ENCODE measurements at places on chromosomes 5 and 9. TPM values are rescaled to one million over a fixed set of nuclear protein-coding genes. Genes with fewer than 3 reads are reported as not detected.

The FGF10 gene
- polyA plus RNA-seq: 7.8 TPM

The PRELID2 gene
- 9.1 TPM for polyA plus RNA-seq

The LCN10 gene
- 2.0 TPM for polyA plus RNA-seq

The ARHGEF37 gene
- 5.5 TPM for polyA plus RNA-seq

The PIP5K1B gene
- polyA plus RNA-seq: 6.7 TPM

The IFNA21 gene
- not detected for polyA plus RNA-seq

DNA sequence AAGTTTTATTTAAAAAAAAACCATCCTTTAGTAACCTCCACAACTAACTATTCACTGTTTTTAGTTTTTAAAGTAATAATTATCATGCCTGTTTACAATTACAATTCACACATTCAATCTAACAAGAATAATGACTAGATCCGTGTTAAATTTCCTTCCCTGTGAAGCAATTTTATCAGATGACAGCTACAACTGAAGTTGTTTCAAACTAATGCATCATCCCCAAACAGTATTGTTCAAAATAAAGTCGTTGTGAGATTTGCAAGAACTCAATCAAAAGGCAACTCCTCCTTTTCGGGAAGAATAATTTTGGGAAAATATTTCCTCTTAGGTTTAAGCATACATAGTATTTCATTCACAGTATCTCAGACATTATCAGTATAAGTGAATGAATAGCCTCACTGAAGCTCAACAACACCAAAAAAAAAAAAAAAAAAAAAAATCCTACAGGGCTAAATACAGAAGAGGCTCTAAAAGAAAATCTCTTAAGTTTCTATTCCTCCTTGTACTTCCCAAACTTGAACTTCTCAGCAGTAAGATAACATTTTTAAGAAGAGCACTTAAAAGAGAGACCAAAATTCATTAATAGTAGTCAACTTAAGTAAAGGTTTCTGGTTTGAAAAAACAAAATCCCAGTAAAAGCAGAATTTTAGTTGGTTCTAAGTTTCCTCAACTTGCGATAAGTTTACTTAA lies 9.4 kb downstream of the C9orf72 start:
- no peak for DNase-seq

DNA sequence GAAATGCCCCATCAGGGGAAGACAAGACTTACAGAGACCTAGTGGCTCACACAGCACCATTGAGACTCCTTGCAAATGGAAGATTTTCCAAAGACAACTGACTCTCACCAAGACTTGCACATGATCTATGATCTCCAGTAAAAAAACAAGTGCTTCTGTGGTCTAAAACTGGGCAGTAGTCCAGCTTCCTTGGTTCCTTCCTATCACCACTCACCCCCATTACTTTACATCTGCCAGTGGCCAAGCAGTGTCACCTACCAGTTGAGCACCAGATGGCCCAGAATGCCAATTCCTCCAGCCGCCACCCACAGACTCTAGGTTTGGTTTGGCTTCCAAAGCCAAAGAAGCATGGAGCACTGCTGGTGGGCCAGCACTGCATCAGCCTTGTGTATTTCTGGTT lies 47.7 kb downstream of the SH3TC2 start:
- no peak for DNase-seq

DNA sequence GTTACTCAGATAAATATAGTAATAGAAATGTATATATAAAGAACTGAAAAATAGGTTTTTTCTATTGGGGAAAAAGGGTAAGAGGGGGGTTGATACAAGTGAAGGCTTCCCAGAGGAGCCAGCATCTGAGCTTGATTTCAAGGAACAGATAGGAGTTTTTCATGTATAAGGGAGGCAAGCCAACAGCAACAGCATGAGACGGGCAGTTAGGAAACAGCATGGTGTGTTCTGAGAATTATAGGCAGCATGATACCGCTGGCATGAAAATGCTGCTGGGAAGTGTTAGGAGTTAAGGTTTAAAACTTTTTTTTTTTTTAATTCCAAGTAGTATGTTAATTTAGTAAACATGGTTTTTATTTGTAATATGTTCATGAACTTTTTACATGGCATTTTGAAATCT lies 9.7 kb downstream of the CDC37L1 start:
- DNase-seq: no peak

DNA sequence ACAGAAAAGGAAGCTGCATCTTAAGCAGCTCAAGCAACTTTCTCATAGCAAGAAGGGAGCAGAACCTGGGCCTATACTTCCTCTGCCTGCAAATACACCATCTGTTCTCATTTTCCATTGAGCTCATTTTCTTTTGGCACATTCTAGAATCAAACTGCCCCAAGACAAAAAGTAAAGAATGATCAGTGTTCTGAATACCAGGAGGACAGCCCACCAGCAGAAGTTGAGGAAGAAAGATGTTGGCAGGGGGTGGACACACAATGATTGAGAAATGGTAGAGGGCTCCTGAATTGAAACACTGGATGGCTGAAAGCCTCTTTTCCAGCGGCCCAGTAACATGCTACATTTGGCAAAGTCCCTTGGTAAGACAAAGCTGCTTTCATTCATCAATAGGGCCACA lies 171.8 kb downstream of the MED10 start:
- DNase-seq: no peak

GRCh38 chr9:76729116-76729515 lies 35.1 kb upstream of the PCA3 start:
- no peak for DNase-seq

- DNase-seq: no peak
These were observed 43.2 kb upstream of the FOXE1 start for GRCh38 chr9:97809666-97810344.

DNA sequence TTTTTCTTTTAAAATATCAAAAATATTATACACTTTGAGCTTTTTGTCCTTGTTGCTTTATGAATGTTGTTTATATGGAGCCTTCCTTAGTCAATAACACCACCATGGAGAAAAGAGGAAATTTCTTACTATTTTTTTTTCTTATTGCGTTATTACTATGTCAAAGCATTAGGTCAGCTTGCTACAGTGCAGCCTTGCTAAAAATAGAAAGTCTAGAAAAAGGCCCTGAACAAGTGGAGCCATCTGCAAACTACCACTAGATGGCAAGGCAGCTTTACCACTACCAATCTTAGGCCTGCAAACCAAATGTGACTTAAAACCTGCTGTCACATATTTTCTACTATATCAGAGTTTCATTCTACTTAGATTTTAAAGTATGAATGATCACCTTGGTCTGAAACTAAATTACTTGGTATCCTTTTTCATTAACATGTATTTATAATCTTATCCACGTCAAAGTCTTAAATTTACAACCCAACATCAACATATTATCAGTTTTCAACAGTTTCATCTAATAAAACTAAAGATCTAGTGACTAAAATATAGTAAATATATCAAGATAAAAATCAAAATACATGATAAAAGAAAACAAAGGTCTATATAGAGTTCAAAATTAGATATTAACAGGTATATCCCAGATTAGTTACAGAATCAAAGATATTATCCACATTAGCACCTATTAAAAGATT lies 113.1 kb upstream of the ACOT12 start:
- peak; percentile 71 for DNase-seq

GRCh38 chr9:35603506-35603985 lies 1.5 kb upstream of the TESK1 start:
- no peak for DNase-seq

GRCh38 chr5:65128226-65128625 lies 353.5 kb downstream of the ADAMTS6 start:
- DNase-seq: no peak

DNA sequence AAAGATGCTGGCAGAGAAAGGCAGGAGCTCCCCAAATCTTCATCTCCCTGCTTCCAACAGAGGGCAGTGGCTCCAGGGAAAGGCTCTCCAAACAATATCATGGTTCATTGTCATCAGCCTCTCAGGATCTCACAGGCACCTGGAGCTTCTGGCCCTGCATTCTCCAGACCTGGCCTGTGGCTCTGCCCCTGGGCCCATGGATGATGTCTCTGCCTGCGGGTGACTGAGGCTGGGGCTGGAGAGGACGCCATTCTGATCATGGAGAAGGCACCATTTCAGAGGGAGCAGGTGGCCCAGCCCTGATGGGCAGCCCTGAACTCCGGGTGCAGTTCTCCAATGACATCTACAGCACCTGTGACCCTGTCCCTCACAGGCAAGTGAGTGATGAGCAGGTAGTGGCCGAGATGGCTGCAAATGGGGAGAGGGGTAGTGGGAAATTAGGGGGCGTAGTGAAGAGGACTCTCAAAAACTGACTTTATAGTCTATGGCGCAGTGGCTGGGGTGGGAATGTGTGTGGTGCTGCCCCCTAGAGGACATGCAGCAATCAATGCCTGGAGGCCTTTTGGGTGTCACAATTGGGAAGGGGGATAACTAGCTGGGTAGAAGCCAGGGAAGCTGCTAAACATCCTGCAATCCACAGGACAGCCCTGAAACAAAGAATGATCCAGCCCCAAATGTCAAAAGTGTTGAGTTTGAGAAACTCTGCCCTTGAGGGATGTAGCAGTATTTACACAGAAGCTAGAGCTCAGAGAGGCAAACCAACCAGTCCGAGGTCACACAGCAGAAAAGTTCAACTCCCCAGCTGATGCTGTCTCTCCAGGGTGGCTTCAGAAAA lies 3.2 kb downstream of the SH3PXD2B start:
- no peak for DNase-seq

DNA sequence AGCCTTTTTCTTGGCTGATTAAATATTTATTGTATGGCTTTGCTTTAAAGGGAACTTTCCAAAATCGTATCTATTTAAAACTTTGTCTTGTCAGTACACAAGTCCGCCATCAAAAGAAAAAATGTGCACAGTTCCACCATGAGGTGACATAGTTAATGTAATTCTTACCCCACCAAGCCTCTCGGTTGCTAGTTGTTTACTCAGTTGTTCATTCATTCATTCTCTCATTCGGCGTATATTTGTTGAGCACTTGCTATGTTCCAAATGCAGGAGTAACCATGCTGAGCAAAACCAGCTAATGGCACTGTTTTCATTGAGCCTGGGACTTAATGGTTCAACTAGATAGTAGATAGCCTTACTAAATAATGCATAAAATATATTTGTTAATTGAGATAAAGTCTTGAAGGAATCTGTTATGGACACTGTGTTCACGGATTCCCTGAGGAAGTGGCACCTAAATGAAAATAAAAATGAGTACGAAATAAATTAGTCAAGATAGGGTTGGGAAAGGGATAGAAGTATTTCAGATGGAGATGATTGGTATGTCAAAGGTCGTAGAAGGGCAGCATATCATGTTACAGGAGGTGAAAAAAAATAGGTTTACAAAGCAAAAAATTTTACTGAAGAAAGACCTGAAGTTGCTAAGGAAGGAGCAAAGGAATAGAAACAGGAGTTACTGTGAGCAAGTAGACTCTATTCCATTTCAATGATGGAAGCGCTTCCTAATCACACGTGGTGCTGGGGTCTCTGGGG lies 1.5 kb downstream of the DCAF10 start:
- DNase-seq: no peak

- no peak for DNase-seq
These were observed 94.6 kb downstream of the ADAMTS2 start for GRCh38 chr5:179250561-179251225.

DNA sequence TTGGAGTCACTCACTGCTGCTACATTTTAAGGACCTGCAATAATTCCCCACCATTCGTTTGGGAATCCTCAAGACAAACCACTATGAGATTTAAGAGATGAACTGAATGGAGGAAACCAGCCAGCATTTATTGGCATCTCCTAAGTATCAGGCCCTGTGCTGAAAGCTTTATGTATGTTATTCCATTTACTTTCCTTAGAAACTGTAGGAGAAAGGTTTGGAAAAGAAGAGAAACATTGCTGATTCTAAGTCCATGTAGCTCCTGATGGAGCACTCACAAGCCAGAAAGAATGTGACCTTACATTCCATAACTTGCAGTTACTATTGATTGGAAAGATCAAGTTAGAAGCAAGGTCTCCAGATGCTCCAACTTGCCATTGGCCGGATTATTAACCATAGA lies 267.4 kb downstream of the GAS1 start:
- DNase-seq: no peak

DNA sequence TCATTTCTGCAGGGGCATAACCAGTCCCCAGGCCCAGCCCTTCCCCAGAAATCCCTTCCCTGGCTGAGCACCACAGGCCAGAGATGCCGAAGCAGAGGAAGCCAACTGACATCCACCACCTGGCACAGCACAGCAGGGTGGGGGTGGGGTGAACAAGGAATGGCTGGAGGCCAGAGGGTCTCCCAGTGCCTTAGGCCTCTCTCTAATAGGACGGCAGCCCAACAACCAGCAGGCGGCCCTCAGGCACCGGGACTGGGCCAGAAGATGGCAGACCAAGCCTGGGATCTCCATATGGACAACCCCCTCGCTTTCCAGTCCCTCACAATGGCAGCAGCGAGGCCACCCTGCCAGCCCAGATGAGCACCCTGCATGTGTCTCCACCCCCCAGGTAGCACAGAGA lies 13.2 kb downstream of the PDLIM4 start:
- no peak for DNase-seq

DNA sequence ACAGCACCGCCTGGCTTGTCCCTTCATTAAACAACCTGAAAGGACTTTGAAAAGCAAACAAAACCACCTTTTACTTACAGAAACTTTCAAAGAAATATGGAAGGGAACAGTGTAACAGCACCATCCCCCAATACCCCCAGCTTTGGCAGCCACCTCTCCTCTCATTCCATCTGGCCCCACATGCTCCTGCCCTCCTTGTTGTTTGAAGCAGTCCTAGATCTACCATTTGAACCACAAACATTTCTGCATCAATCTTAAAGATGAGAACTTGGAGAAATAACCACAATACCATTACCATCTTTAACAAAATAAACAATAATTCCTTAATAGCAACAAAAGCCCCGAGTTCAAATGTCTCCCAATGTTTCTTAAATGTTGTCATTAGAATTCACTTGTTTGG lies 17.8 kb upstream of the COL15A1 start:
- DNase-seq: no peak

DNA sequence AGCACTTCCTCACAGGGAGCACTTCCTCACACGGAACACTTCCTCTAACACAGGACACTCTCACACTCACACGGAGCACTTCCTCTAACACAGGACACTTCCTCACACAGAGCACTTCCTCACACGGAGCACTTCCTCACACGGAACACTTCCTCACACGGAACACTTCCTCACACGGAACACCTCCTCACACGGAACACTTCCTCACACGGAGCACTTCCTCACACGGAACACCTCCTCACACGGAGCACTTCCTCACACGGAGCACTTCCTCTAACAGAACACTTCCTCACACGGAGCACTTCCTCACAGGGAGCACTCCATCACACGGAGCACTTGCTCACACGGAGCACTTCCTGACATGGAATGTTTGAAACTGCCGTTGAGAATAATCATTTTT lies 13.4 kb downstream of the POMT1 start:
- DNase-seq: no peak

- DNase-seq: no peak
These were observed 13.1 kb upstream of the ATP6V1G1 start for GRCh38 chr9:114574438-114574837.

DNA sequence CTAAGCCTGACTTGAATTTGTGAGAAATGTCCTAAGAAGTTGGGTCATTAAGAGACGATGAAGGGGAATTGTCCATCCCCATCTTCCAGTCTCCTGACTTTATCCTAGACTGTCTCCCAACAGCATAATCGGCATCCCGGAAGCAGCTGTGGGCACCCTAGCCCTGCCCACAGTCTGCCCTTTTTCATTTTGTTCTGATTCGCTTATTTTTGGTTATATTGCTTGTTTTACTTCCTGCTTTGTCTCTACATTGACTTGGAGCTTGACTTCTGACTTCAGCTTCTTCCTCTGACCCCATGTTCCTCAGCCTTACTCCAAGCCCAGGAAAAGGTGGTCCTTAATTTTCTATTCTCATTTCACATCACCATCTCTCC lies 41.8 kb downstream of the UGCG start:
- DNase-seq: no peak

GRCh38 chr9:136178773-136179075 lies 26.2 kb downstream of the LHX3 start:
- no peak for DNase-seq
